ENCODE measurements at places on chromosomes 2 and 18.

DNA sequence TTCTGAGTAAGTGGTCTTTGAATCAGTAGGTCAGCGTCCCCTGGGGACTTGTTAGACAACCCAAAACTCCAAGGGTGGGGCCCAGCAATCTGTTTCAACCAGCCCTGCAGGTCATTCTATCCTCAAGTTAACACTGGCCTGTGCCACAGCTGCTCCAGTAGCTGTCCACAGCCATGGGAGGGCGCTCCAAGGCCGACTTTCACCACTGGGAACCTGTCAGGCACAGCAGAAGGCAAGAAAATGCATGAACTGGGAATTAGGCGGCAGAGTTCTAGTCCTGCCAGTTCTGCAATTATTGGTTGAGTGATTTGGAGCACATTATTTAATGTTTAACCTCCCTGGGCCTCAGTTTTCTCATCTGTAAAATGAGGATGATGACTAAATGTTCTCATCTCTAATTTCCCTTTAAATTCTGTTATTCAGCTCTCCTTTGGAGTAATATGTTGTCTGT, 17.4 kb upstream of the MRPL33 start:
- peak; percentile 57 for DNase-seq

GRCh38 chr18:61731693-61732376, 161.0 kb downstream of the RNF152 start:
- no peak for DNase-seq

DNA sequence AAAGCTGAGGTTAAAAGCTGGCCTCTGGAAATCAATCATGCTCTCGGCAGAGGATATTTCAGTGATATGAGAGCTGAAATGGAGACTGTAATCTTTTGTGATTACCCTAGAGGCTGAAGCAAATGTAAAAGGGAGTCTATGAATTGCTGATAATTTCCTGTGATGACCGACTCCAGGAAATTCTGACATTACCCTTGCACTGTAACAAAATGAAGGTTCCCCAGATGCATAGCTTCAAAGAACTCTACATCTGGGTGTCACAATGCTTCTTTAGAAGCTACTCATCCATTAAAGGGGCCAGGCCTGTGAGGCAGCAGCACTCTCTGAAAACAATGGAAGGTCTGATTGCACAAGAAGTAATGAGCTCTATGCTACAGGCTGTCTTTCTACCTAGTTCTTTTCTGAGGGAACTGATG, 268.2 kb upstream of the SESTD1 start:
- DNase-seq: no peak

- no peak for DNase-seq
Measured at GRCh38 chr2:108813732-108814131, 27.2 kb downstream of the CCDC138 start.

GRCh38 chr2:30504731-30505130, 57.7 kb downstream of the LCLAT1 start:
- DNase-seq: no peak

DNA sequence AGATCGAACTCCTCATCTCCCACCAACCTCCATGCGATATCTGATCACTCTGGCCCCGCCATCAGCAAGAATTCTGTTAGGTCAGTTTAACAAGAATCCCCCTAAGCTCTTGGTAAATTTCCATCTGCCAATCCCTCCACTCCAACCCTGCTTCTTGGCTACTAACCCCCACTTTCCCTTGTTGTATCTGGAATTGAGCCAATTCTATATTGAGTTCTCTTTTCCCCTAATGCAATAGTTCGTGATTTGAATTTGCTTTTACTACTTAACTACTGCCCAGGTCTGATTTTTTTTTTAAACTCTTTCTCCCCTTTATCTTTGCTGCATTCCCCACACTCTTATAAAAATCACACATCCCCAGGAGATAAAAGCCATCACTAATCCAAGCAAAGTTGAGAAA, 159.3 kb upstream of the STK17B start:
- DNase-seq: no peak

- DNase-seq: no peak
Measured at GRCh38 chr2:75411574-75411973, 149.2 kb downstream of the EVA1A start.

- no peak for DNase-seq
Measured at GRCh38 chr2:10087360-10087759, 7.1 kb upstream of the CYS1 start.

GRCh38 chr18:48313792-48314191, 95.4 kb downstream of the ZBTB7C start:
- peak; percentile 15 for DNase-seq

GRCh38 chr18:25425024-25425423, 73.1 kb upstream of the ZNF521 start:
- DNase-seq: no peak

GRCh38 chr2:137192366-137193310, 427.3 kb downstream of the THSD7B start:
- no peak for DNase-seq

GRCh38 chr2:63679252-63679855, 90.6 kb downstream of the MDH1 start:
- no peak for DNase-seq

DNA sequence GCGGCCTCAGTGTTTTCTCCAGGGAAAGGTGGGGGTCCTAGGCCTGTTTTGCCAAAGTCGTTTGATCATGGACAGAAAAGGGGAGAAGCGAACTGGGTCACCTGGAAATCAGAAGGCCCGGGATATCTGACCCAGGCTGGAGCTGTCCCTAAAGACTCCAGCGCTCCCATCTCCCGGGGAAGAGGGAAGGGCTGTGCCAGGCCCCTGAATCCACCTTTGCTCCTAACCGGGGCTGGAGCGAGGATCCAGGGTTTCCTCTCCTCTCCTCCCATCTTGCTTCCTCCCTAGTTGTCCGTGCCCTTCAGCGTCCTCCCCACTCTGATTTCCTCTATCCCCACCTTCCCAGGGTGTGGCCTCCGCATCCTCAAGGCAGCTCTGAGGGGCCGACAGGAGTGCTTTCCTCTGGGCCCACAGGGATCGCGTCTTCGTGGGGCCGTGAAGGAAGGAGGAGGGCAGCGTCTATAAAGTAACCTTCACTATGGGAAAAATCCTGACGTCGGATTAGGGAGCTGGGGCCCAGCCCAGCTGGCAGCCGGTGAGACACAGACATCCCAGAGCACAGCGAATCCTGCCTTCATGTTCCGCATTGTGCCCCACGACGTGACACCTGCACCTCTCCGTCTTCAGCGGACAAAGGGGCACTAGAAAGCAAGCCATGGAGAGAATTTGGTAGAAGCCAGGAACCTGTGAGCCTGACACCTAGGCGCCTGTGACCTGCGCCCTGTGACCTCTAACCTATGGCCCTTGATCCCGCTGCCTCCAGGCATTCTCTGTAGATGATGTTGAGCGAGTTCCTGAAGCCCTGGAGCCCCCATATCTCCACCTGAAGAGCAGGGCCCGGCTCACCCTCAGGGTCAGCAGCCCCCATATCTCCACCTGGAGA, 212.7 kb upstream of the SALL3 start:
- DNase-seq: no peak

GRCh38 chr2:148860037-148860436, 15.0 kb upstream of the KIF5C start:
- DNase-seq: no peak

DNA sequence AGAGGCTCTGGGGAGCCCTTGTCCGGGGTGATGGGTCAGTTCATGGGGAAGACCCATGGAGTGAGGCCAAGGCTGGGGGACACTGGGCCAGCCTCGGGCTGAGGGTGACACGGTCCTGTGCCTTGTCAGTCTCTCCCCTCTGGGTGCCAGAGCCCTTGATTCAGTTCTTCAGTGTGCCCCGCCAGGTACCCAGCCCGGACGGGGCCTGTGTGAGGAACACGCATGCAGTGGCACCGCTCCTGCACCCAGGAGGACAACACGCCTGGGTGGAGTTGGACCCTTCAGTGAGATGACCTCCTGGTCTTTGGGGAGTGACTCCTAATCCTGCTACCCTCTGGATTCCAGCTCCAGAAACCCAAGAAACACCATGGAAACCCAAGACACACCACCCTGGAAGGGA, 264.4 kb downstream of the LOXHD1 start:
- DNase-seq: no peak

- no peak for DNase-seq
Measured at GRCh38 chr2:55932843-55933242, 9.3 kb upstream of the EFEMP1 start.

- no peak for DNase-seq
Measured at GRCh38 chr18:6414723-6415417, at the start of gene L3MBTL4. Gene L3MBTL4, minus strand, starts transcription at chr18:6414911. Its CDS starts 103,286 bp downstream, at chr18:6311625.

DNA sequence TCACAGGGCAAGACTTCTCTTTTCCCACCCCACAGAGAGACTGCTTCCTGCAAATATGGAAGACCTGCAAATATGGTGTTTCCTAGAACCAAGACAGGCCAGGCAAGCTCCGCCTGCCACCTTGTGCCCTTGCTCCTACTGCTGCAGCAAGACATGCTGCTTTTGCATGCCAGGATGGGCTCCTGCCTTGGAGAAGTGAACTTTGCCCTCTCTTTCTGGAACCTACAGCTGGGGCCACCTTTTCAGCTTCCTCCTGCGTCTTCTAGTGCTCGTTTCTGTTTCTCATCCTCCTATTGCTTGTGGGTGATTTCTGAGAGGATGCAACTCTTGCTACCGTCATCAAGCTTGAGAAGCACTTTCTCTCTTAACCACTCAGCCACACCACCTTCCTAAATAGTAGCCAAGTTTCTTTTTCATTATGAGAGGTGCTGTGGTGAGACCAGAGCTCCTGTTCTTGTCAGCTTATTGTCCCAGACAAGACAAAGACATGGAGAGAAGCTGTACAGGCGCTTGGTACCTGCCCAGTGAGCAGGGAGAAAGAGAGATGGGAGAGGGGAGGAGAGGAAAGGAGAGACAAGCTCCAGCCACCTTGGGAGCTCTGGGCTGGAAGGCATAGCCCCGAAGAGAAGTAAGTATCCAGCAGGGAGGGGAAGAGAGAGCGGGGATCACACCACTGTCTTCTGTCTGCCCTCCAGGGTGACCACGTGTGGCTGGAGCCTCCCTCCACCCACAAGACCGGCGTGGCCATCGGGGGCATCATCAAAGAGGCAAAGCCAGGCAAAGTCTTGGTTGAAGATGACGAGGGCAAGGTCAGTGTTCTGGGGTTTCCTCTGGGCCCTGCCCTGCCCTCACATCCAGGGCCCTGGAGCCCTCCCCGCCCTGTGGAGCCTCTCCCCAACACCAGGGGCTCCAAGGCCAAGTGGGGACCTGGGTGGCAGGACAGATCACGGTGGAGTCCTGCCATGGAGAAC, 28.3 kb downstream of the MYO7B start:
- no peak for DNase-seq

GRCh38 chr2:33786881-33787280, 187.8 kb upstream of the FAM98A start:
- no peak for DNase-seq

GRCh38 chr2:170669909-170670308, 45.2 kb upstream of the SP5 start:
- DNase-seq: no peak

- no peak for DNase-seq
Measured at GRCh38 chr2:19933351-19933981, 31.7 kb upstream of the TTC32 start.

- no peak for DNase-seq
Measured at GRCh38 chr18:654601-655000, 2.9 kb upstream of the TYMS start.

DNA sequence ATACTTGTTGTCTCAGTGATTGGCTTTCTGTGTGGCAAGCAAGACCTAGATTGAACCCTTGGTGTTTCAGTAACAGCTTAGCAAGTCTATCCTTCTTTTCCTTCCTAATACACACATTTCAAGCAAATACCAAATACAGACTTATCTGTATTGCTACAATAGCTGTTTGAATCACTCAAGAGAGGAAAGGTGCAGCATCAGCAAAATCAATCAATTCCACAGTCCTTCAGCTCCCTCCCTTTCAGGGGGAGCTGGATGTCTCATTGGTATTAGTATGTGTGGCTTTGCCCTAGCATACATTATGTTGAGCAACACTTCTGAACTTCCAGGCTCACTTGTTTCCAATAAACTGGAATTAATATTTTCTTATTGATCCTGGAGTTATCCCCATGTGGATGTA, 323.1 kb downstream of the TMX3 start:
- DNase-seq: no peak

DNA sequence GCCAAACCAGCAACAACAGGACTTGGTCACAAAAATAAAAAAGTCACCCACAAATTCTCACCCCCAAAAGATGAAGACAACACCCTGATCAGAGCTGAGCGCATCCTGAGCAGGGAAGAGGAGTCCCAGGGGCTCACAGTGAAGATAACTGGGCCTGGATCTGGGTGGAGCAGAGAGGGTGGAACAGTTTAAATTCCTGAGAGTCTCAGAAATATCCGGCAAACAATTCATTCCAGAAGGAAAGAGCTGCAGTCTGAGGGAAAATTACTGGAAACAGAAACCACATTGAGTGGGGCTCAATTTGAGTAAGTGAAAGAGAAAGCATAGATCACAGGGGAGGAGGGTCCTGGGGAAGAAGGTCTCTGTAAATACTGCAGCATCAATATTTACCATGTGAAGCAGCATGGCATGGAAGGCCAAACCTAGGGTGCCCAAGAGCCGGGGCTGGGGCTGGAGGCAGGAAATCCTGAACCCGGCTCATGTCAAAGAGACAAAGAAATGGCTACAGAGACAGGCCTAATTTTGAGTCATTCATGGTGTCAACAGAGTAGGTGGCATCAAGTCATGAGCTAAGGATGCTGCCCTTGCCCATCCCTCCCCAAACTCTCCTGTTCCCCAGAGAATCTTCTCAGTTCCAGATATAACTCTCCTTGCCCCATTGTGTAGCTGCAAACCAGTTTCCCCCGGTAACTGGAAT, 61.4 kb upstream of the ZBTB7C start:
- no peak for DNase-seq

All from posterior cingulate gyrus (tissue), 11 donors.